ENCODE measurements at places on chromosomes 5 and 9. TPM values are rescaled to one million over a fixed set of nuclear protein-coding genes. Genes with fewer than 3 reads are reported as not detected.

ZNF883 gene
- total RNA-seq = 2.4 TPM

QRFP gene
- total RNA-seq = not detected

CCL27 gene
- not detected for total RNA-seq

GABRB2 gene
- 0.22 TPM for total RNA-seq

DNA sequence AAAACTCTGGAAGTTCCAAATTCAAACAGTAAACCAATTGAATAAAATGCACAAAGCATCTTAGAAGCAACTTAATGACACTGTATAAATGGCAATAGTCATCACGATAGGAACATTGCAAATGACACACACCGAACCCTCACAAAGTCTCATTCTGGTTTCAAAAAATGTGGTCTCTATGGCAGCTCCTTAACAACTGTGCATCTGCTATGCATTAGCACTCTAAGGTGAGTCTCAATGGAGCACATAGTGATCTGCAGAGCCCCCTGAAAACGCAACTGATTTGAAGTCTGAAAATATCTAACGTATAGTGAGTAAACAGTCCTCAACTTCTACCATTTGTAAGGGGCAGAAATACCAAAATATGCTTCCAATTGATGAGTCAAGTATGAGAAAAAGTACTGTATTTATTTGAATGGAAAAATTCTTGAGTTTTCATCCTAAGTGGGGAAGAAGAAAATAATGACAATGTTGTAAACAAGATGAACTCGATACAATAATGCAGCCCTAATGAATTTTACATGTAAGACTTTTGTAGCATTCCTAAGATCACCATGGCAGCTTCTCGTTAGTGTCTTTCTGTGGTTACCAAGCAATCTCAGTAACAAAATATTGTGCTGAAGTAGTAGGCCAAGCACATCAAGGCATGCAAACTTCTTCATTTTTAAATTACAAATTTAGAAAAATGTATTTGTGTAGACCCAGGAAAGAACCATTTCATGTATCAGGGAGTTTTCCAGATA, 517.5 kb upstream of the FAM174A start:
- no peak for DNase-seq

DNA sequence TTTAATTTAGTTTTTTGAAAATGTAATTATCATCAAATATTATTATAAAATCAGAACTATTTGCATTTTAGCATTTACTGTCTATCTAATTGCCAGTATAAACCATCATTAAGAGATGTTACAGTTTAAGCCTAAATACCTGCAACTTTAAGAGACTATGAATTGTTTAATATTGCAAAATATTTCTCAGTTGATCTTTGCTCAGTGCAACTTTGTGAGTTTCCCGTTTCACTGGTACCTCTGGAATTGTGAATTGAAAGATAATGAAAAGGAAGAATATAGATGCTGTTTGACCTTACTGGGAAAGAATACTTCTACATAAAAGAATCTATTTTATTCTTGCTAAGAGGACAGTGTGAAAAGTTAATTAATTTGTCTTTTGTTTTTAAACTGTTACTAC, 30.2 kb upstream of the TMED7 start:
- no peak for DNase-seq

GRCh38 chr9:72557549-72557948, 36.1 kb downstream of the TMC1 start:
- DNase-seq = no peak

DNA sequence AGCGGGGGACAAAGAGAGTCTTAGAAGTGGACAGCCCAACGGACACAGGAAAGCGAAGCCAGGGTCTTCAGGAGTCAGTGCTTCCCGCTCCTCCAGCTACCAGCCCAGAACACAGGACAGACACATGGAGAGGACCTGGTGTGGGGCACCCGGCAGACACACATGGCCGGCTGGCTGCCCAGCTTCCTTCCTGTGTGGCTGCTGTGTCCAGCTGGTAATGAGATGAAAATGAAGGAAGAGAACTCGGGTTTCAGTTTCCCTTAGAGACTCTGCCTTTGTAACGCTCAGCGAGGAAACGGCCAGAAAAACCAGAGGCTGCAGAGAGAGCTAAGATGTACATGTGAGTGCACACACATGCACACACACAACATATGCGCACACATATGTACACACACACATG, 87.5 kb downstream of the SECISBP2 start:
- peak; percentile 81 for DNase-seq

GRCh38 chr9:106277966-106278365, 583.6 kb downstream of the TMEM38B start:
- DNase-seq = no peak

GRCh38 chr5:68924481-68925145, 169.2 kb upstream of the SLC30A5 start:
- no peak for DNase-seq

- DNase-seq = no peak
Measured at GRCh38 chr5:180832638-180833068, 28.4 kb downstream of the ZFP62 start.

DNA sequence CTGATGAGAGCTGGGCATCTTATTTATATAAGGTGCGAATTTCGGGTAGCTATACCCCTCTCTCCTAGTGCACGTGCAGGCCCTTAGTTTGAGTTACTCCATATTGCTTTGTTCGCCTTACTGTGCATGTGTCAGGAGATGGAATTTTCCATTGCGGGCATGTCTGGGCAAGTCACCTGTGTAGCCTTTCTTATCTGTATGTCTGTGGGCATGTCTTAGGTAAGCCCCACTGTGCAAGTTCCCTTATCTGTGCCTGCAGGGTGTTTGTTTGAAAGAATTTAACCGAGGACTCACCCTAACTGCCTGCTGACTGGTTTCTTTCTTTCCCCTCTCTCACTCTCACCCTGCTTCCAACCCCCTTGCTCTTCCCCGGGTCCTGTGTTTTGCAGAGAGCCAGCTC, 140.7 kb upstream of the RANBP3L start:
- no peak for DNase-seq

- DNase-seq = no peak
Measured at GRCh38 chr9:79567671-79568098, 4.1 kb upstream of the TLE4 start.

DNA sequence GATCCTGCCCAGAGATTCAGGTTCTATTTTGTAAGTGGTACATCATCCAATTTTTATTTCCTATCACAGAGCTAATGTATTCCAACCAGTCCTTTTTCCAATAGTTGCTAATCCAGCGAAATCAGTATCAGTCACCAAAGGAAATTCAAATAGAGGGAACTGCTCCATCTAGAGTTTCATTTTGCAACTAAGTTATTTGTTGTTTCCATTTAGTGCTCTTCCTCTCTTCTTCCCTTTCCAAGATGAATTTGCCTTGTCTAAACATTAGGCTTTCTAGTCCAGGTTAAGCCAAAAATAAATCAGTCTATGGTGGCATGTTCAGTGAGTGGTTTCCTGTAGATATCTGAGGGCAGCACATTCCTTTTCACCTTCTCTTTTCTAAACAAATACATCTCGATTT, 79.8 kb upstream of the SPATA31D4 start:
- no peak for DNase-seq

DNA sequence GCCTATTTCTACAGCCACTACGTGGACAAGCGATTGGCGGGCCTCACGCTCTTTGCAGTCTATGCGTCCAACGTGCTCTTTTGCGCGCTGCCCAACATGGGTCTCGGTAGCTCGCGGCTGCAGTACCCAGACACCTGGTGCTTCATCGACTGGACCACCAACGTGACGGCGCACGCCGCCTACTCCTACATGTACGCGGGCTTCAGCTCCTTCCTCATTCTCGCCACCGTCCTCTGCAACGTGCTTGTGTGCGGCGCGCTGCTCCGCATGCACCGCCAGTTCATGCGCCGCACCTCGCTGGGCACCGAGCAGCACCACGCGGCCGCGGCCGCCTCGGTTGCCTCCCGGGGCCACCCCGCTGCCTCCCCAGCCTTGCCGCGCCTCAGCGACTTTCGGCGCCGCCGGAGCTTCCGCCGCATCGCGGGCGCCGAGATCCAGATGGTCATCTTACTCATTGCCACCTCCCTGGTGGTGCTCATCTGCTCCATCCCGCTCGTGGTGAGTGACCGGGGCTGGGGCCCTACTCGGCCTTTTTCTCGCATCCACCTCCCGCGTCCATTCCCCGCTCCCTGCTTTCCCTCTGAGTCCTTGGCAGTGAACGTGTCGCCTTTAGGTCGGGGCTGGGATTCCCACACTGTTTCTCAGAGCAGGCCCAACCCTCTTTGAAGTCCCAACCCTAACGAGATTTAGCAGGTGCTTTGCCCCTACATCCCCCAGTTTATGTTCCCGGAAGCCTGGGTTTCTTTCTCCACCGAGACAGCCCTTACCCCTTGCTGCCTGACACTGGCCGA, 1.8 kb downstream of the PTGER4 start:
- DNase-seq = peak; percentile 84

GRCh38 chr5:139364466-139364865, 18.6 kb downstream of the SLC23A1 start:
- DNase-seq = no peak

GRCh38 chr5:58918021-58918729, 335.3 kb downstream of the RAB3C start:
- DNase-seq = no peak

DNA sequence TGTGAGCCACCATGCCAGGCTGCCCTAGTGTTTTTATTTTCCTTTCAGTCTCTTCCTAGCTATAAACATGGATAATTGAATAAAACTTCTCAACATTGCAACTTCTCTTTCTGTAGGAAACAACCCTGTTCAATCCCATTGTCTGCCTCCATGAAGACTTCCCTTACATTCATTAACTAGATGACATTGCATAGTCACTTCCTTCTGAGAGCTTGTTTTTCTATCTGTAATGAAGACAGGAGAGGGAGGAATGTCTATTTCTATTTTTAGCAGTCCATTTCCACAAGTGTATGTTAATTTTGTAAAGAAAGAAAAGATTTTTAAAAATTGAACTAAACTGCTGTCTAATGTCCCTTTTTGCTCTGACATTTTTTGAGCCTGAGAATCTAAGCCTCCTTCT, 55.6 kb upstream of the MELK start:
- DNase-seq = no peak

GRCh38 chr9:93086447-93087224, 9.4 kb upstream of the CARD19 start:
- peak; percentile 22 for DNase-seq

DNA sequence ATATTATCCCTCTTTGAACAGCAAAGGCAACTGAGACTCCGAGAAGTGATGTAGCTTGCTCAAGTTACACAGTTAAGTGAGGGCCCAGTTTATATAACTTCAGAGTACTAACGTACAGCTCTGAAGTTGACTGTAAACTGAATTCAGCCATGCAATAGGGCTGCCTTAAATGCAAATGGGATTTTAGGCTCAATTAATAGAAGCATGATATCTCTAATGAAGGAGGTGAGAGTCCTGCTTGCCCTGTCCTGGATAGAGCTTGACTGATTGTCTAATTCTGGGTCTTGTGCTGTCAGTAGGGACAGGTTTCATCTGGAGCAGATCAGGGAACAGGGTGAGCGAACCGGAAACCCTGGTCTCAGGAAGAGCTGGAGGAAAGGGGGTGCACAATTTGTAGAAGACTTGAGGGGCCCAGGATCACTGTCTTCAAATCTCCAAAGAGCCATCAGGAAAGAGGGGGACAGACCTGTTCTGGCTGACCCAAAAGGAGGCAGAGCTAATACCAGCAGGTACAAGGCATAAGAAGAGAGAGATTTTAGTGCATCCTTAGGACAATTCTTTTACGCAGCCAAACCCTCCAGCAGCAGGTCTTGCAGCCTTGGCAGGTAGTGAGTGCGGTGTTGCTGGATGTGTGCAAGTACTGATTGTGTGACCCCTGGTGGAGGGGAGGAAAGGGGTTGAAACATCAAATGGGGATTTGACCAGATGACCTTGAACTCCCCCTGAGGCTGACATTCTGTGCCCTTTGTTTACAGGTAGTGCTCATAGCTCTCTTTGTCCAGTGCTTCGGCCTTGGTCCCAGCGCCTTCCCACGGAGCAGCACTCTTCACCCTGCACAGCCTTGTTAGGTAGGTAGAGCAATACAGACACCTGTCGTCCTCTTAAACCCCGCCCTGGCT, 13.0 kb downstream of the GSN start:
- DNase-seq = no peak

DNA sequence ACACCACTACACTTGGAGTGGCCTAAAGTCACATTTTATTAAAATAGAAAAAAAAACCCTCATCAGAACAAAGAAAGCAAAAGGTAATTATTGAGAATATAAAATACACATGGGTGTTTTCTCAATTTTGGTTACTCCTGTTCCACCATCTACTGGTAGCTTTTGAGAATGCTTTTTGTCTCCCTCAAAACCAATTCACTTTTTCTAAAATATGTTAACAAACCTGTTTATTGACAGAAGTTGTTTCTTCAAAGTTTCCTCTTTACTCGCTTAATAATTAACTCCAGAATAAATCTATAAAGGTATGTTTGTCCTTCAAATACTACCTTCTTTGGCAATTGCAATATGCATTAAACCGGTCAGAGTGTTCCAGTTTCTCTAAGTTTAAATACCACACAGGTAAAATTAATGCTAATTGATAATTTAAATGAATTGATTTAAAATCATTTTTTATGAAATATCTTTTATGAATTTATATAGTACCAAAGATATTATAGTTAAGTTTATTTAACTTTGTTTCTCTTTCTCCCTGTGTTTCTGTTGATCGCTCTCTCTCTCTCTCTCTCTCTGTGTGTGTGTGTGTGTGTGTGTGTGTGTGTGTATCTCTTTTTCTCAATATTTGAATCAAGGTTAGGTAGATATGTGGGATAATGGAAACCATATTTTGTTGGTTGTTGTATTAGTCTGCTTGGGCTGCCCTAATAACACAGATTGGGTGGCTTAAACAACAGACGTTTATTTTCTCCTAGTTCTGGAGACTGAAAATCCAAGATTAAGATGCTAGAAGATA, 487.4 kb downstream of the PRDM9 start:
- no peak for DNase-seq

GRCh38 chr5:25646421-25647341, 1001.9 kb upstream of the CDH10 start:
- DNase-seq = no peak

DNA sequence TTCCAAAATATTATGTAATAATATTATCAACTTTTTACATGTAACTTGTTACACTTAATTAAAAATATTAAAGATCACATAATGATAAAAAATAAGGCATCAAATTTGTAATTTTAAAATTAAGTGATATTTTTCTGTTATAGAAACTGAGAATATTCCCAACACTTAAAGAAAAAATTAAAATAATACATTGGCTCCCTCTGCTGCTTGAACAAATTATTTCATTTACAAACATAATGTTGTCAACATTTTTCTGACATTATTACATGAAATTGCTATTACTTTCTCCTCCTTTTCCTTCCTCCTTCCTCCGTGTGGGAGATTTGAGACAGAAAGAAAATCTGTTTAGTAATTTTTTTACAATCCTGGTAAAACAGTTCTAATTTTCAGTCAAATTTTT, 42.3 kb downstream of the RNF180 start:
- no peak for DNase-seq

- no peak for DNase-seq
Measured at GRCh38 chr5:68460147-68460798, 244.7 kb downstream of the PIK3R1 start.

Measured in cardiac septum (tissue), 1 donor.